ENCODE measurements at places on chromosomes 3 and 15.
A peak's percentile ranks its signal among the peaks of the same experiment; 100 is the strongest.

DNA sequence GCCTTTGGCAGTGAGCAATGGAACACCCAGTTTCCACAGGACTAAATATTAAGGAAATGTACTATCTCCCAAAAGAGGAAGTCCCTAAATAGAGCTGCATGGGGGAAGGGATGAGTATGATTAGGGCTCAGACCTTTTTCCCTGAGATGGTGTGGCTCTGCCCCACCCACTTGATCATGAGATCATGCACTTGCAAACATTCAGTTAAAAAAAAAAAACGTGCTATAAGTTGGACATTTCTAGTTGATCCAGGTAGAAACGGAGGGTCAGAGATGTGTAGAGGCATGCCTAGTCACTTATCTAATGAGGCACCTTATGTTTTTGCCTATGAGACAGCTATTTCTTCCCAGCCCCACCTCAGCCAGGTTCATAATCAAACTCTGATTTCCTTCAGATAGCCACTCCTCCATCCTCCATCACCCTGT is 24.5 kb upstream of the SSR3 start:
- DNase-seq = no peak

- DNase-seq = no peak
These were observed 107.4 kb upstream of the PRICKLE2 start for GRCh38 chr3:64332459-64333350.

- no peak for DNase-seq
These were observed 6.7 kb downstream of the BCL2L10 start for GRCh38 chr15:52105846-52106245.

- no peak for DNase-seq
These were observed 14.0 kb upstream of the CYP11A1 start for GRCh38 chr15:74381481-74381880.

- no peak for DNase-seq
These were observed 13.4 kb upstream of the GHSR start for GRCh38 chr3:172461530-172462138.

GRCh38 chr15:35912196-35912595 is 366.2 kb upstream of the DPH6 start:
- no peak for DNase-seq

GRCh38 chr15:48630245-48630644 is 15.3 kb downstream of the FBN1 start:
- no peak for DNase-seq

GRCh38 chr3:191707817-191708216 is 246.9 kb downstream of the PYDC2 start:
- no peak for DNase-seq

- no peak for DNase-seq
These were observed 185.1 kb downstream of the GOLGA6L6 start for GRCh38 chr15:20356444-20356910.

- peak; percentile 58 for DNase-seq
These were observed 147.3 kb upstream of the UBE2E2 start for GRCh38 chr3:23055733-23056376.

- no peak for DNase-seq
These were observed 254.2 kb downstream of the NSUN3 start for GRCh38 chr3:94317017-94317416.

- no peak for DNase-seq
These were observed 434.2 kb upstream of the SUCLG2 start for GRCh38 chr3:68088636-68089035.

DNA sequence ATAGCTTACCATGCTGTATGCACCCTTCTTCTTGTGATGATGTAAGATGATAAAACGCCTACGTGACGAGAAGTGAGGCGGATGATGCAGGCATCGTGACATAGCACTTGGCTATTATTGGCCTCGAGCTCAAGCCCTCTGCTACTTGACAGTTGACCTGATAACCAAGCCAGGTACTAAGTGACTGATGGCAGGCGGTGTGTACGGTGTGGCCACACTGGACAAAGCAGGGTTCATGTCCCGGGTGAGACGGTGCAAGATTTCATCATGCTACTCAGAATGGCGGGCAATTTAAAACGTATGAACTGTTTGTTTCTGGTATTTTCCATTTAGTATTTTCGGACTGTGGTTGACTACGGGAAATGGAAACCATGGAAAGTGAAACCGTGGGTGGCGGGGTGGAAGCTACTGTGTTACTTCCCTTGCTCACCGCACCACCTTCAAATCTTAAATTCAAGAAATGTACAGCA is 57.7 kb downstream of the SLC12A8 start:
- no peak for DNase-seq

GRCh38 chr3:23807424-23808015 is 1.8 kb downstream of the UBE2E1 start:
- no peak for DNase-seq

GRCh38 chr15:29685156-29686078 is 136.9 kb downstream of the TJP1 start:
- no peak for DNase-seq

DNA sequence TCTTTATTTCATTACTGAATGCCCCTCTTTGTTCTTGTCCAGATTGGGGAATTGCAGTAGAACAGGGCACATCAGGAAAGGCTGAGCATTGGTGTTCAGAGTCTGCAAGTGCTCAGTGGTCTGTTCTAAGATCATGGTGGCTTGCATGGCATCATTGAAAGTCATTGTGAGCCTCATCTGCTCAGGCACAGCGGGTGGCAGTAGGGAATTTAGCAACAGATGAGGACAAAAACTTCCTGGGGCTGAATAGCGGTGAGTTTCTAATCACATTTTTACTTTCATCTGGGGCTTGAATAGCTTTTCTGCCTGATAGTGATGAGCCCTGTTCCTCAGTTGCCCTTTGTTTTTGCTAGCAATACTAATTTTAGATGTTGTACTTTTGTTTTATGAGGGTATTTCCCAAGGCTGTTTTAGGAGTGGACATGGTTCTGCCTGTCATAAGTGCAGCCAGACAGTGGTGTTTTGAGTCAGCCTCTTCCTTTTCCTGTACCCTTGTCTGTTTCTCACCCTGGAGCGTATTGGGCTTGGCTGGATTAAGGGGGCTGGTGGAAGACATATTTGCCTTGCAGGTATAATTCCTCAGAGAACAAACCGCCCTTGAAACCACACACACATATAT is 127.2 kb upstream of the IL12A start:
- no peak for DNase-seq

GRCh38 chr3:6608843-6609242 is 252.1 kb upstream of the GRM7 start:
- no peak for DNase-seq

- no peak for DNase-seq
These were observed 523.2 kb downstream of the OTOL1 start for GRCh38 chr3:162019817-162020216.

DNA sequence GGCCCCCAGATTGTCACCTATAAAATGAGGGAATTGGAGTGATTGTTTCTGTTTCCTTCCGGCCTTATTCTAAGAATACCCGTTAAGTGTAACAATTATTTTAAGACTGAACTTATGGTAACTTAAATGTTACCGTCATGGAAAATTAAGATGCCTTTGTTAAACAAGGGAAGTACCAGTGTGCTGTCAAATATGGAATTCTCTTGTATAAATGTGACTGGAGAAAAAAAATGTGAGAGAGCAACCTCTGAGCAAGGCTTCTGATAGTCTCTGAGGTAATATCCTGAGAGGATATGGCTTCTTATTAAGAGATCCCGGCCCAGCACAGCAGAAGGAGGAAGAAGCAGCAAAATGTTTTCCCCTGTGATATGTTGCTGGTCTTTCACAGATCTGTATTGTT is 480.7 kb upstream of the ADAMTS9 start:
- no peak for DNase-seq

GRCh38 chr3:3189961-3190360 is 10.5 kb upstream of the CRBN start:
- no peak for DNase-seq

DNA sequence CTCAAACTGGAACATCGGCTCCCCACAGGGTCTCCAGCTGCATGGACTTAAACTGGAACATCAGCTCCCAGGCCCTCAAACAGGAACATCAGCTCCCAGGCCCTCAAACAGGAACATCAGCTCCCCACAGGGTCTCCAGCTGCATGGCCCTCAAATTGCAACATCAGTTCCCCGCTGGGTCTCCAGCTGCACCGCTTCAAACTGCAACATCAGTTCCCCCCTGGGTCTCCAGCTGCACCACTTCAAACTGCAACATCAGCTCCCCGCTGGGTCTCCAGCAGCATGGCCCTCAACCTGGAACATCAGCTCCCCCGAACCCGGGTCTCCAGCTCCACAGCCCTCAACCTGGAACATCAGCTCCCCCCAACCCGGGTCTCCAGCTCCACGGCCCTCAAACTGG is 82.0 kb downstream of the TFRC start:
- no peak for DNase-seq

DNA sequence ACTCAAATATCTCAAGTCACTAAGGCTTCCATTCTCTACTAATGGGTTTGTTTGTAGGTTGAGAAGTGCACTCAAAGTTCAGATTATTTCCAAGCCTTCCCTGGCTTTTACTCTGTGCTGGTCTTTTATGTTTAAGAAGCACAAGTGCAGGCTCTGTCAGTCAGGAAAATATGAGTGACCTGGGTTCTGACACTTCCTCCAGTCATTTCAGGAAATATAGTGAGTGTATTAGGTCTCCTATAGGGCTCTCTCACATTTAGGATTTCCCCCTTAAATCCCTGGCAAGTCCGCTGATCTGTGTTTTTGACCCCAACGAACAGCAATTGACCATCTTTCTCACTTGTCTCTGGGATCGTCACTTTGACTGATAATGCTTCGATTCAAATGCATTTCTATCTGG is 210.2 kb downstream of the ARPP21 start:
- DNase-seq = no peak

GRCh38 chr3:137760341-137761098 is 3.6 kb upstream of the SOX14 start:
- DNase-seq = no peak

DNA sequence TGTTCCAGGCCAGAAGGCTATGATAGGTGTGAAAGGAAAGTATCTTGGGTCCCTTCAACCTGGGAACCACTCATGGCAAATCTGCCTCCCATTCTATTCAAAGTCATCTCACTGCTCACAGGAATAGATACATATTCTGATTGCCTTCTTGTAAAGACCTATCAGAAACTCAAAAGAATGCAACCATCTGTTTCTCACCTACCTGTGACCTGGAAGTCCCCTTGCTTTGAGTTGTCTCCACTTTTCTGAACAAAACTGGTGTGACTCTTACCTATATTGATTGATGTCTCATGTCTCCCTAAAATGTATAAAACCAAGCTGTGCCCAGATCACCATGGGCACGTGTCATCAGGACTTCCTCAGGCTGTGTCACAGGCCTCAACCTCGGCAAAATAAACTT is 1149.3 kb downstream of the NSUN3 start:
- DNase-seq = no peak

- no peak for DNase-seq
These were observed 356.8 kb upstream of the ATP11B start for GRCh38 chr3:182436547-182436946.

DNA sequence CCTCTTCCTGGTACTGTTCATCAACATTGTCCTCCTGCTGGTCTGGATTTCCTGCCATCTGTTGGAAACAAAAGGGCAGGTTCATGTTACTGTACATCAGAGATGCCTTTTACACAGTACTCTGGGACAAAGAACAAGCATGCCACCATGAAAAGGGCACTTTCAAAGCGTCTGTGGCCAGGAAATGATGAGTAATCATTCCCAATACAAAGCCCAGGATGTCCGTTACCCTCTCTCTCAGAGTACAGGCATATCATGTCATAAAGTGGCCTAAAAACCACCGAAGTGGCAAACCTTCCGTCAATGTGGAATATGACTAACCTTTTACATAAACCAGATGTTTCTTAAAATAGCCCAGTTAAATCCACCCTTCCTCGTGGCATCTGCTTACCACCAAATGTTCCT is 71.2 kb downstream of the GOLIM4 start:
- DNase-seq = no peak

GRCh38 chr15:82846621-82847020 is 37.2 kb downstream of the WHAMM start:
- no peak for DNase-seq

- no peak for DNase-seq
These were observed 9.5 kb upstream of the ARL14 start for GRCh38 chr3:160667452-160667851.

DNA sequence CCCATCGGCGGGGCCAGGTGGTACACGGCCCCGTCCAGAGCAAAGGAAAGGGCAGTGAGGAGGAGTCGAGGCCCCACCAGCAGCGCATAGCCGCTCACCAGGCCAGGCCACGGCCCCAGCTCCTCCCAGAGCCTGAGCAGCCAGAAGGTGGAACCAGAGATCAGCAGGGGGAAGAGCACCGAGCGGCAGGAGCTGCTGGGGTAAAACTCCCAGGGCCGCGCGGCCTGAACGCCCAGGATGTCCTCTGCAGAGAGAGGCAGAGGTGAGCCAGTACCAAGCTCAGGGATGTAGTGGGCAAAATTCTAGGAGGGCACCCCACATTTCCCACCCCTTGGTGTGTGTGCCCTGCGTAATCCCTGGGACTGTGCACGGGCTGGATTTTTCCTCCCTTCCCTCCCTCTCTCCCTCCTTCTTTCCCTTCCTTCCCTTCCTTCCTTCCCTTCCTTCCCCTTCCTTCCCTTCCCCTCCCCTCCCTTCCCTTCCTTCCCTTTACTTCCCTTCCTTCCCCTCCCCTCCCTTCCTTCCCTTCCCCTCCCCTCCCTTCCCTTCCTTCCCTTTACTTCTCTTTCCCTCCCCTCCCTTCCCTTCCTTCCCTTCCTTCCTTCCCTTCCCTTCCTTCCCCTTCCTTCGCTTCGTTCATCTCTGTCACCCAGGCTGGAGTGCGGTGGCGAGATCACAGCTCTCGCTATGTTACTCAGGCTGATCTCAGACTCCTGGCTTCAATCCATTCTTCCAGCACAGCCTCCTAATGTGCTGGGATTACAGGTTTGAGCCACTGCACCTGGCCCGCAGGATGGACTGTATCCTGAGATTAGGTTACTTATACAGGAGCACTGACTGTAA is 6.3 kb upstream of the NCBP2 start:
- no peak for DNase-seq

DNA sequence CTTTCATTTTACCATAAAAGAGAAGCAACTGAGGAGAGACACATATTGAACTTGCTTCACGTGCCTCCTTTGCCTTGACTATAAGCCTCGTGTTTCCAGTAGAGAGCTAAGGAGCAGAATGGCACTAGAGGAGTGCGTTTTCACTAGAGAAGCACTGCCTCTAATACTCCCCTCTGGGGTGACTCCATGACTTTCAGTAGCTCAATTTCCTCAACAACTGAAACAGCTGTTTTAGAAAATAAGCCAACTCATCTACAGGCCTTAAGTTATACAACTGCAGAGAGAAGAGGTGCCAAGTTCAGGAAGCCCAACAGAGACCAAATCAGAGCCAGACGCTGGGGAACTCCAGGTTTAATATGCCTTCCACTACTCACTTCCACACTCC is 1.9 kb downstream of the UBP1 start:
- DNase-seq = no peak

DNA sequence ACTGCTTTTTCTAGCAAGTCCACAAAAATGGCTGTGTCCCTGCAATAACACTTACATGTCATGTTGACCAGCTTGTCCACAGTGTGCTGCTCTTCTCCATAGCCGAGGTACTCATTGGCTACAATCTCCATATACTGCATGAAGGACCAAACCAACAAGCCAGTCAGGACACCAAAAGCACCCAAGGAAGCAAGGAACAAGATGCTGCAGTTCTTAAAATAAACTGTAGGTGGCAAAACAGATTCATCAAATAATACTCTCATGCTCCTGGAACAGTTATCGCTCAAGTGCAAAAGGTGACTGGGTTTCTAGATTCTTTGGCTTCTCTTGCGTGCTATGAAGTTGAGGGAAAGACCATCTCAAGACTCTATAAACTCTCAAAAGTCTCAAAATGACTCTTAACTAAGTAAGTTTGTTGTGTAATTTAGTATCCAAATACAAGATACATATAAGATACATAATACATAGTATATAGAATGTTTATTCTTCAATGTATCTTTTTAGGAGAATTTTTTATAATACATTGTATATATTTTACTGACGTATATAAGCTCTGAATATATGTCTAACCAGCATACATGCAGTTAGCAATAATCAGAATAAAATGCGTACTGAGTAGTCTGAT is 57.0 kb downstream of the NEK10 start:
- DNase-seq = peak; percentile 21
